ENCODE measurements at places on chromosomes 12 and 14.

- no peak for DNase-seq
These were observed at the start of gene LRFN5 for GRCh38 chr14:41606532-41607303. LRFN5 (plus strand) TSS chr14:41606876.

- no peak for DNase-seq
These were observed 244.0 kb upstream of the FKBP4 start for GRCh38 chr12:2550561-2551411.

DNA sequence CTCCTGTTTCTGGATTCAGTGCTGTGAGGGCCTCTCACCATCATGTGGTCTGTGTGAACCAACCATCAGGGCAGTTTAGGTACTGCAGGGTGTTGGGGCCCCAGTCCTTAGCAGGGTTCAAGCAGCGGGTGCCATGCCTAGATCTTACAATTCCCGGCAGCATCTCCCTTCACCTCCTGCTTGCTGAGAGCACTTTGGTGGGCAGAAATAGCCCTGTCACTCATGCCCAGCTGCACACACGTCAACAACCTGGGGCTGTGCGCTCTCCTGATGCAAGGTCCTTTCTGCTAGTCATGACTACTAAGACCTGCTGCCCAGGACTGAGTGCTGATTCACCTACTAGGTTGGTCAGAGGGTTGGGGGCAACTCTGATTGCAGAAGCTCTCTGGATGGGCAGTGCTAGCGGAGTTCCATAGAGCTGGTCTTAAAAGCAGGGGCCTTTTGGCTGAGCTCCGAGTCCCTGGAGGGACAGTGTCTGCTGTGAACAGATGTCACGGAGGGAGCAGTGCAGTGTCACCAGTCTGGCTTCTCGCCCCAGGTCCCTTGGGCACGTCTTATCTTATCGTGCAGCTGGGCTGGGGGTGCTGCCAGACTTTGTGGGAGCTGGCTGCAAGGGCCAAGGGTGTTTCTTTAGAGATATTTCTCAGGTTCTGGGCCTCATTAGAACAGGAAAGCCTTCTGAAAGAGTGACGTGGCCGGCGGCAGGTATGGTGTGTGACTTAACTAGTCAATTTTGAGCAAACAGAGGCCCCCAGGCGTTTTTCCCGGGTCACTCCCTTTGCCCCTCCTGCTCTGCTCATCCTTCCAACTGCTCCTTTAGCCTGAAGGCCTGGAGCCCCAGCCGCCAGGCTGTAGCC lies 71.8 kb downstream of the NINJ2 start:
- DNase-seq = no peak

- no peak for DNase-seq
These were observed 11.1 kb downstream of the SSH1 start for GRCh38 chr12:108846290-108846701.

DNA sequence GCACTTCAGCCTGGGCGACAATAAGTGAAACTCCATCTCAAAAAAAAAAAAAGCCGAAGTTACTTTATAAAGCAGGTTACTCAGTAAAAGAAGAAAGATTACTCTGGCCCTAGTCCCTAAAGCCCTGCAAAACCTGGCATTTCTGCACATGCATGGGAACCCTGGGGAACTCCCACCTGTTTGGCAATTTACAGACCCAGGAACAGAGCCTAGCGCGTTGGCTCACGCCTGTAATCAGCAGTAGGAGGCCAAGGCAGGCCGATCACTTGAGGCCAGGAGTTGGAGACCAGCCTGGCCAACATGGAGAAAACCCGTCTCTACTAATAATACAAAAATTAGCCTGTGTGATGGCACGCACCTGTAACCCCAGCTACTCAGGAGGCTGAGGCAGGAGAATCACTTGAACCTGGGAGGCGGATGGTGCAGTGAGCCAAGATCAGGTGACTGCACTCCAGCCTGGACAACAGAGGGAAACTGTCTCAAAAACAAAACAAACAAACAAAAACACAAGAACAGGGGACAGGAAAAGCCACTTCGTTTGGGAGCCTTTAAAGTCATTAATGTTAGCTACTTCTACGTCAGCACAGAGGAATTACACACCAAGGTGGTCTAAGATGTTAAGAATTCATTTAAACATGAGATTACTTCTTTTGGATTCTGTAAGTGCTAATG lies 34.1 kb upstream of the SPTSSA start:
- DNase-seq = no peak

DNA sequence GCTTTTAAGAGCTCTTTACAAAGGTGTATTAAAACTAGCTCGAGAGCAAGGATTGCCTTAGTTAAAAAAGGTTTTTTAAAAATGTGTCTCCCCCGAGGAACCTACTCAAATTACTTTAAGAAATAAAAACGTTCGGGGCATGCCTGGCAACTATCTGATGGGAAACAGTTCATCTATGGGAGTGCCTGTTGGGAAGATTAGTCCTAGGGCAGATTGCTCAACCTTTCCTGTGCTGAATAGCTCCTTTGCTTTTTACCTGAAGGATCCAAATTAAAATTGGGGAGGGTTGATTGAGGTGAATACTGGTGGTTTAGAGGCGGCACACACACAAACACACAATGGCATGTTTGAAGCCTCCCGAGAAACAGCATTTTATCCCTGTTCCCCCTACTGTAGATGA lies 541.4 kb upstream of the ATP2B1 start:
- DNase-seq = no peak

GRCh38 chr12:59834659-59835474 lies 239.0 kb downstream of the SLC16A7 start:
- peak; percentile 2 for DNase-seq

DNA sequence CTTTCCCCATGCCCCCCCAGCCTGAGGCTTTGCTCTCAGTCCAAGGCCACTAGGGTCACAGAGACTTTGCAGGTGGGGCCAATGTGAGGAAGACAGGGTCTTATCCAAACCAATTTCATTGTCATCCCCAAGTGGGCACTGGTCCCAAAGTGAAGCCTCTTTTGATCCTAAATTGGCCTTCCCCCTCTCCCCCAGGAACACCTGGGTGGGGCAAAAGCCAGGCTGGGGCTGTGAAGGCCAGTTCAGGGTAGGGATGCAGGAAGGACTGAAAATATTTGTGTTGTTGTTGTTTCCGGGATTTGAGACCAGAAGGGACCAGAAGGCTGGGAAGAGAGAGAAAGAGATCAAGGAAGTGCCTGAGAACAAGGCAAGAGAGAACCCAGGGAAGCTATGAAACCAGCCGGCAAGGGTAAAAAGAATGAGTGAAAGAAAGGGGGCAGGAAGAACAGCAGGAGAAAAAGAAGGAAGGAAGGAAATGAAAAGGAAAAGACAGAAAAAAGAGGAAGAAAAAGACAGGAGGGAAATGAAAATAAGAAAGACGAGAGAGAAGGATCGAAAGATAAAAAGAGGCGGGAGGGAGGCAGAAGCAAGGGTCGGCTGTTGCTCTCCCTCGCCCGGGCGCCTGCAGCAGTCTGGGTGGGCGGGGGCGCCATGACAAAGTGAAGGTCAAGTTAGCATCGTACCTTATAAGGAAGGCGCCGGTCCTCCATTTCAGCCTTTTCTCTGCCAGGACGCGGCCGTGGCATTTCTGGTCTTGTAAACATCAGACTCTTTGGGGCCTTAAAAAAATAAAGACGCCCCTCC lies 7.4 kb upstream of the HOXC11 start:
- no peak for DNase-seq

DNA sequence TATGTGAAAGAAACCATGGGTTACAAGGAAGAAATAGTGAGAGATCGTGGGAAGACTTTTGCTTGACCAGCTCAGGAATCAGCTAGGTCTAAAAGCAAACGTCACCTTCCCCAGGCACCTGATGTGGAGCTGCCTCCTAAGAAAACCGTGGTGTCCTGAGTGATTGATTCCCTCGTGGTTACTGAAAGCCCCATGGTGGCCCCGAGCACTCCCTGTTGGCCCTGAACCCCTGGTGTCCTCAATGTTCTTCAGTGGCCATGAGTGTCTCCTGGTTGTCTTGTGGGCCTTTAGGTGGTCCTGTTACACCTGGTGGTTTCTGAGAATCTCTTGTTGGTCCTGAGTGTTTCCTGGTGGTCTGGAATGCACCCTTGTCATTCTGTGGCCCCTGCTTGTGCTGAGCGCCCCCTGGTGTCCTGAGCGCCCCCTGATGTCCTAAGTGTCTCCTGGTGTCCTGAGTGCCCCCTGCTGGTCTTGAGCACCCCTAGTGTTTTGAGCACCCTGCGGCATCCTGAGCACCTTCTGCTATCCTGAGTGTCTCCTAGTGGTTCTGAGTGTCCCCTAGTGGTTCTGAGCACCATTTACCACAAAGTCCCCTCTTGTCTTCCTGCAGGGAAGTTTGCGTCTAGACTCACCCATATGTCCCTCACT lies 518.7 kb downstream of the TMEM121 start:
- peak; percentile 85 for DNase-seq

DNA sequence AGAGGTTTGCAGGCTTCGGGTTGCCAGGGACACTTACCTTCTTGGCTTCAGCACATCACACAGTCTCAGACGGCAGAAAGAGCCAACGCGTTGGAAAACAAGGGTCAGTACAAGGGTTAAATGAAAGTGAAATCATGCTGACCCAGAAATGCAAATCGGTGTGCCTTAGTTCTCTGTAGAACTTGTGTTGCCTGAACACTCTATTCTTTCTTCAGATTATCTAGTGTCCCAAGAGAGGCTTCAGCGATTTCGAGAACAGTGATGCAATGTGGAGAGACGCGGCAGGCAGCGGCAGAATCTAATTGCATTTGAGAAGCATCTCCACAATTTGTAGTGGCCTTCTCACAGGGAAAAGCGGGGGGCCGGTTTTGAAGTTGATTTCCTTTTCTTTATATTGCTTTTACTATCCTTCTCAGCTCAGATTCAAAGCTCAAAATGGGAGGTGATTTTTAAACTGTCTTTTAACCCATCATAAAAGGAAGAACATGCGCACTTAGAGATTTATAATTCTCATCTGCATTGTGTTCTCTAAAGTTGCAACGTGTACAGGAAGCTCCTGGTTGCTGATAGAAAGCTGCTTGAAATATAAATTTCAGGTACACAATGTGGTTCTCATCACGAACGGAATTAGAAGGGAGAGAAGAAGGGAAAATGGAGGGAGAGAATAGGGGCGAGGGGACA lies 67.8 kb upstream of the EGLN3 start:
- no peak for DNase-seq

DNA sequence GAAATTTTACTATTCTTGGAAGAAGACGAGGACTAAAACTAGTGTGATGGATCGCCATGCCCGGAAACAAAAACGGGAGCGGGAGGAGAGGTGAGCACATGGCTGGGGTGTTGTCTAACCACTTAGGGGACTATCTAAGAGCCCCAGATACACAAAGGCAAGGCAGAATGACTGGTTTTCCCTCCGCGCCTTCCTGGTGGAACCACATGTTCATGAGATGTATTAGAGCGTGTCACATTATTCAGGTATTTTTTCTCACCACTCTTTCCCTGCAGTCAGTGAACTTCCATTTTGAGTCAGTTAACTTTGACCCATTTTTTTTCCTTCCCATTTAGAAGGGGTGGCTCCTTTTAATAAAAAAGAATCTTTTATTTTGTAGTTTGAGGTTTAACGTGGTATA lies 68.8 kb upstream of the TRAF3 start:
- no peak for DNase-seq

- DNase-seq = peak; percentile 16
These were observed 608.4 kb downstream of the LRFN5 start for GRCh38 chr14:42214981-42215491.

- no peak for DNase-seq
These were observed 97.3 kb upstream of the ALX1 start for GRCh38 chr12:85182699-85183098.

GRCh38 chr12:2486796-2487195 lies 308.0 kb upstream of the FKBP4 start:
- DNase-seq = no peak

- no peak for DNase-seq
These were observed 29.9 kb downstream of the PXN start for GRCh38 chr12:120235369-120236323.

- no peak for DNase-seq
These were observed 14.1 kb downstream of the CCDC85C start for GRCh38 chr14:99589651-99590530.

DNA sequence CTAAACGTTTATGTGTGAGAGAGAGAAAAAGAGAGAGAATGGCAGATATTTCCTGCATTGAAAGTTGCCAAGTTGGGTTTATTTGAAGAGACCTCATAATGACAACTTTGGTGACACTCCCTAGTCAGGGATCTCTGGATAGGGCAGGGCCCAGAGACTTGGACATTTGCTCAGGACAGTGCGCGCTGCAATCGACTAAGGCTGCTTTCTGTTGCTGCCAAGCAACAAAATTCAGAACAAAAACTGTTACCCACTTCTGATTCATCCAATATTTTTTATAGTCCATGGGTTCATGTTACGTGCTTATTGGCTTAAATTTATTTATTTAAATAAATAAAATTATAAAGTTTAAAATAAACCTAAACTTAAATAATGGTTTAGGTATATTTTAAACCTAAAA lies 34.2 kb downstream of the PTGER2 start:
- no peak for DNase-seq

DNA sequence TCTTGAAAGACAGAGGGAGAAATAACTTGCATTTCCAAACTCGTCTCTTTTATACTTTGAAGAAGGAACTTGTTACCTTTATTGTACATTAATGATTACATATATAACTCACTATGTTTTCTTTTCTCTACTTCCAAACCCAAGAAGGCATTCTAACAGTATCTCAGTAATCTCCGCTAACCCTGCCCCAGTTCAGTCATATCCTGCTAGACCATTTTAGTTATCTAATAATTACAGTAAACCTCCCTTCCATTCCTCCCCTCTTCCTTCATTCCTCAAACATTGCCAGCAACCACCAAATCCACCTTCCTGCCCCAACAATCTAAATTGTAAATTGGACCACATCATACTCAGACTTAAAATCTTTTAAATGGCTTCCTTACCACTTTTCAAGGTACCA lies 30.6 kb downstream of the STK38L start:
- no peak for DNase-seq
